Colonic mucosa (tissue), 4 donors: ENCODE measurements at places on chromosomes 5 and 9. TPM values are rescaled to one million over a fixed set of nuclear protein-coding genes. Genes with fewer than 3 reads are reported as not detected.
A peak's percentile ranks its signal among the peaks of the same experiment; 100 is the strongest.

GRCh38 chr9:129620669-129621295, at the start of gene C9orf50:
Gene C9orf50 (minus strand): TSS chr9:129621101. CDS start chr9:129620574, 527 bp downstream.
- DNase-seq: no peak

- no peak for DNase-seq
These were observed 104.0 kb upstream of the LMX1B start for GRCh38 chr9:126509718-126510117.

DNA sequence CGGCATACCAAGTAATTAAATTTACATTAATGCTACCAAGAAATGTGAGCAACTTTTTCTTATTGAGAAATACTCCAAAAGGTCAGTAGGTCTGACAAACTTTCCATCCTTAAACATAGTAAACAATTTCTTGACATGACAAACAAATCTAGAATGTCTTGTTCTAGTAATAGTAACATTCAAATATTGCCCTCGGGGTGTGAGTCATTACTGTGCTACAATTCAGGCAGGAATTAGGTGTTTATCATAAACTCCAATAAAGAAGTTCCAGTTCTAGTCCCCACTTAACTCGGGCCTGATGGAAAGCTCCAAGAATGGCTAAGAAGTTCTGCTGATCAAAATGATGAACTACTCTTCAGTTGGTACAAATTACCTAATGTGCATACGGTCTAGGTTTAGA, 235.6 kb upstream of the TUSC1 start:
- no peak for DNase-seq

DNA sequence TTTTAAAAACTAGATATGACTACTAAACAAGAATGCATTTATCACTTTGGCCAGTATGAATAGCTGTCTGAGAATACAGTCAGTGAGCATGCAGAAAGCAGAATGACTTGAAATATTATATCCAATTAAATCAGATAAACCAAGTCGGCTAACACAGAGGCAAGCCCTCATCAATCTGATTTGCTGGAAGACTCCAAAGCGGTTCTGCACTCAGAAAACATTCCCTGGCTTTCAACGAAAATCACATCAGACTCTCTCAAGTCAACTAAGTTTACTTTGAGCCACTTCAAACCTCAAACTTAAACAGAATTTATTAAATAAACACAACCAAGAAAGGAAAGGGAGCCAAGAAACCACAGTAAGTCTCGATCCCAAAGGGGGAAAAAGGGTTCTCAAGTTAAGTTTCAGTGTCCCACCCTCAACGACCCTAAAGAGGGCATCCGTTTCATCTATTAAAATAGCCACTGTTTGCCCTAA, 1.4 kb downstream of the MYO10 start:
- no peak for DNase-seq

GRCh38 chr5:138784590-138784989, 31.4 kb downstream of the CTNNA1 start:
- DNase-seq: no peak

- peak; percentile 97 for DNase-seq
These were observed 13.3 kb downstream of the TRIM7 start for GRCh38 chr5:181191526-181192336.

- DNase-seq: no peak
These were observed 7.6 kb downstream of the RNU6ATAC start for GRCh38 chr9:134156564-134157377.

DNA sequence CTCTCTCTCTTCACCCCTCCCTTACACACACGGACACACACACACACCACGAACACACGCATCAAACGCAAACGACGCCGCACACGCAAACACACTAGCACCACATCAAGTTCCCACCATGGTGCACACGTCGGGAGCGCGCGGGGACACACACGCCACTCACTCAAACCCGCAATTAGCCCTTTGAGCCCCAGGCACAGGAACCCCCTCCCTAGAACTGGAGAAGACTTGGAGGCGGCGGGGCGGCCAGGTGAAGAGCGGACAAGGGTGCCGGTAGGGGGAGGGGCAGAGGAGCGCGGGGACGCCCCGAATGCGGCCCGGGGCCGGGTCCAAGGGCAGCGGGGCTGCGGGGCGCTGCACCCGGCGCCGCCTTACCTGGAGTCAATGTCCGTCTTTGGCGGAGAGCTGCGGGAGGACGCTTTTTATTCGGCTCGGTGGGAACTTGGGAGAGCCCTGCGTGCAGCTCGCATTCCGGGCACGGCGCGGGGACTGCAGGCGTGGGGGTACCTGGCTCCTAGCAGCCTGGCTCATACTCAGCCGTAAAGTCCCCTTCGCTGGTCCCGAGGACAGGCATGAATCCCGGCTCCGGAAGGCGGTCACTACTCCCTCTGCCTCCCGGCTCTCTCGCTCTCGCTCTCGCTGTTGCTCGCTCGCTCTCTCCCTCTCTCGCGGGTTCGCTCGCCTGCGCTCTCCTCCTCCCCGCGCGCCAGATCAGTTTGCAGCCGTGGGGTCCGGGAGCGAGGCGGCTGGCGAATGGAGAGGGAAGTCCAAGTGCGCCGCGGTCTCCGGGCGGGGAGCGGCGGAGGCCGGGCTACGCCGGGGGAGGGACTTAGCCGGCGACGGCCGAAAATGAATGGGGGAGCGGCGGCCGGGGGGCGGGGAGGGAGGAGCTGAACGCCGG, at the start of gene BRINP1:
BRINP1 (minus strand) TSS at position 755 of the 901 bp plus-strand sequence. CDS start 56,080 bp downstream, outside the sequence.
- peak; percentile 18 for DNase-seq

- DNase-seq: peak; percentile 29
These were observed 210.2 kb downstream of the SAXO1 start for GRCh38 chr9:18822850-18823249.

- no peak for DNase-seq
These were observed 616.0 kb downstream of the ACTL7B start for GRCh38 chr9:108239696-108240321.

DNA sequence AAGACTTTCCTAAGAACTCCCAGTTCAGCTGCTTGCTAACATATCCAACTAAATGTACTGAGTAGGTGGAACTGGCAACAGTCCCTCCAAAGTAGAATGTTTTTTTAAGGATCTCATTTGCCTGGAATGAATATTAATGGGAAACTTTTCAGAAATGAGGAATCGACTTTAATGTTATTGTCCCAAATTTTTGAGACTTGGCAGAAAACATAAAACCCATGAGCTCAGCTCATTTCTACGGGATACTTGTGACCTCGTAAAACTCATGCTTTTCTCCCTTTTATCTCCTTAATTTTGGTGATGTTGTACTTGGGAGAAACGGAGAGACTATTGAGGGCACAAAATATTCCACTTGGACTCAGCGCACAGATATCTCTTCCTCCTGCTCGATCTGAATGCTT, 296.8 kb downstream of the EBF1 start:
- no peak for DNase-seq

- DNase-seq: no peak
These were observed 21.7 kb upstream of the FAT2 start for GRCh38 chr5:151612689-151613427.

GRCh38 chr5:142979636-142980035, 209.5 kb downstream of the ARHGAP26 start:
- peak; percentile 70 for DNase-seq

- no peak for DNase-seq
These were observed 52.1 kb downstream of the DAPK1 start for GRCh38 chr9:87549791-87550190.

DNA sequence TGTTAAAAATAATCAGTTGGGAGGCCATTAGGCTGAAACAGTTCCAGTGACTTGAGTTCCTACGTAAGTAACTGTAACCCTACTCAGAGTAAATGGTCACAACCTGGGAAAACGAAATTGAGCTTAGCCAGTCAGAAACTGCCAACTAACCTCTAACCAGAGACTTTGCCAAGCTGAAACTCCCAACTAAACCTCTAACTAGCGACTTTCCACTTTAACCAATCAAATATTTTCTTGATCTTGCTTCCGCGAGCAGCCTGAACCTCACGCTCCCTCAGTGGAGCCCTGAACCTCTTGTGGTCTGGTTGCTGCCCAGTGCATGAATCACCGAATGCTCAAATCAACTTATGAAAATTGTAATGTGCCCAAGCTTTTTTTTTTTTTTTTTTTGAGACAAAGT, 156.2 kb downstream of the MED10 start:
- DNase-seq: no peak

DNA sequence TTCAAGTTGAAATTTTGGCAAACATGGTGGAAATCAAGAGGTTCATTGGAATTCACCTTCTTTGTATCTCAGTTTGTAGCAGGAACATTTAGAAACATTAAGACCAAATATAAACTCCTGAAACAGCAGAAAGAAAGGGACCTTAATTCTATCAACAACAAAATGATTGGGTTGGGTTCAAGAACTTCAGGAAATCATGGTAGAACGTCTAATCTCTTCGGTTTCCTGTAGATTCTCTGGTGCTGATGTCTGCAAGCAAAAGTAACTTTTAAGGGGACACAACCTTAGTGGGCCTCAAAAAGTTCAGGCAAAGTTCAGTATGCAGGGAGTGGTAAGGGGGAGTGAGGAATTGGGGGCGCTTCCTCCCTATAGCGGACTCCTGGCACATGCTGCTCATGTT, 3.4 kb downstream of the IL33 start:
- no peak for DNase-seq

DNA sequence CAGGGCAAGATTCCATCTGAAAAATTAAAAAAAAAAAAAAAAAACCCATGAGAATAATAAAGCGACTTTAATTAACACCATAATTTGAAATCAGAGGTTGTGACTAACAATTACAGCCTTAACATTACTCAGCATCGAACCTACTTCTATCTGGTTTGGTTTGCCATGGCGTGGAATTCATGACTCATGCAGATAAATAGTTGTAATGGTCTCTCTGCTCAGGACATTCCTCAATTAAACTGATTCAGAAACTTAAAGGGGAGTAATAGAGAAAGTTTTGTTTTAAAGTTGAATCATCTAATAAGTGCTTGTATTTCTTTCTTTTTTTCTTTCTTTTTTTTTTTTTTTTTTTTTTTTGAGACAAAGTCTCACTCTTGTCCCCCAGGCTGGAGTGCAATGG, 135.5 kb downstream of the SPATA31D1 start:
- no peak for DNase-seq

GRCh38 chr9:129109537-129109903, 1.1 kb downstream of the CRAT start:
- peak; percentile 50 for DNase-seq

DNA sequence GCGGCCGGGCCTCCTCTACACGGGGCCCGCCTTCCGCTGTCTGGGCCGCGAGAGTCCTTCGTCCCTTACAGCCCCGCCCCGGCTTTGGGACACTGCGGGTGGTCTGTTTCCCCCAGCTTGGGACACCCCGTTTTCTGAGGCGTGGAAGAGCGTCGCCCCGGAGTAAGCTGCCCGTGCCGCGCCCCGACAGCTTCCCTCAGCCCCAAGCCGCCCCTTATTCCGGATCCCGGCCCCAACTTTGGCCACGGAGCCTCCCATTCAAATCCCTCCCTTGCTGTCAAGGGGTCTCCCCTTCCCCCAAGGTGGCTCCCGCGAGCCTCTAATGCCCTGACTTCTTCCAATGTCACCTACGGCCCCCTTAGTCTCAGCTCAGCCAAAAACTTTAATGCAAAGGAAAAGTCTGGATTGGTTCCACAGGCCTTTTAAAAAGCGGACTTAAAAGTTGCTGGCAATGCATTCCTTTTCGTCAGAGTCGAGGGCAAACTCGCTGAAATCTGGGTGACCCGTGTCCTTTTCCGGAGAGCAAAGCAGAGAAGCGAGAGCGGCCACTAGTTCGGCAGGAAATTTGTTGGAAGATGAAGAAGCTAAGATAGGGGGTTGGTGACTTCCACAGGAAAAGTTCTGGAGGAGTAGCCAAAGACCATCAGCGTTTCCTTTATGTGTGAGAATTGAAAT, 19.8 kb downstream of the EXOSC2 start:
- DNase-seq: peak; percentile 54

DNA sequence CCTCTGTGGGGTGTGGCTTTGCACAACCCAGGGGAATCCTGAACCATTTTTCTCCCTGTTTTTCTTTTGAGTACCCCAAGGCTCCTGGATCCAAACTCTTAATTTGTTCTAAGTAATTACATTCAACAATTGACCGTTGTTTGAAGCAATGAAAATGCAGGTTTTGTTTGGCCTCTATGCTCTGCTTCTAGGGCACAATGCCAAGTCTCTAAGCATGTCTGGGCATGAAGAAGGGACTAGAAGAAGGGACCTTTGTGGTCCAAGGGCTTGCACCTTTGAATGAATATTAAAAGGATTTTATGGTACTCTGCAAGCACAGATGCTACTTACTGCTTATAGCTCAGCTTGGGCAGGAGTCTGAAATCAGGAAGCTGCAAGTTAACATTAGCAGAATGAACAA, 6.6 kb upstream of the ENC1 start:
- no peak for DNase-seq

DNA sequence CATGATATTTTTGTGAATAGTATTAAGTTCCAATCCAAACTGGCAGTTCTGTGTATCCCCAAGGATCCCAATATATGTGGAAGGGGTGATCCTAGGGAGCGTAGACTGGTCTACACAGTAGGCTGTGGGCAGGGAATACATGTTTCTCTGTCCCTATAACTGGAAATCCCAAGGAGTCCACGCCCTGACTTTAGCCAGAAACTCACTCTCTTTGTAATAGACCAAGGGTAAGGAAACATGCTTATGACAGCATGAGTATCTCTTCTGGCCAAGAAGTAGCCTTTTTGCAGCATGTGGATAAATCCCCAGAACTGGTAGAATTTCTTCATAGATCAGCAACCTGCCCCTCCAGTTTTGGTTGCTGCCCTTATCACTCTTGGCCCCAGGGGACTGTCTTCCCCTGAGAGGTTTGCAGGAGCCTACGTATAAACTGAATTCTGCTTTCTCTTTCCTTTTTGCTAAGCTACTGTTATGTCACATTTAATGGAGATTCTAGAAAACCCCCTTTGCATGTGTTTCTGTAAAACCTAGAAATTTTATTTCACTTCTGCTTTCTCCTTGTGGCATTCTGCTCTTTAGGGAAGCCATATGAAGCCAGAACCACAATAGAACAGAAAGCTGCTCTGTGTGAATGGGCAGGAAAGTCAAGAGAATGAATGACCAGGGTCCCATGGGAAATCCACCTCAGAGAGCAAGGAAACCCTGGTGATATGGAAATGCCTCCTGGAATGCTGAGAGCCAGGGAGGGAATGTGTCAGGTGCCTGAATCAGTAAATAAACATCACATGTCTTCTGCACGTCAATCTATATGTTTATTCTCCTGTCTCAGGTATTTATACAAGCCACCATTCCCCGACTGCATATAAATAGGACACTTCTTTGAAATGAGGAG, 3.5 kb downstream of the IFNA2 start:
- DNase-seq: no peak

DNA sequence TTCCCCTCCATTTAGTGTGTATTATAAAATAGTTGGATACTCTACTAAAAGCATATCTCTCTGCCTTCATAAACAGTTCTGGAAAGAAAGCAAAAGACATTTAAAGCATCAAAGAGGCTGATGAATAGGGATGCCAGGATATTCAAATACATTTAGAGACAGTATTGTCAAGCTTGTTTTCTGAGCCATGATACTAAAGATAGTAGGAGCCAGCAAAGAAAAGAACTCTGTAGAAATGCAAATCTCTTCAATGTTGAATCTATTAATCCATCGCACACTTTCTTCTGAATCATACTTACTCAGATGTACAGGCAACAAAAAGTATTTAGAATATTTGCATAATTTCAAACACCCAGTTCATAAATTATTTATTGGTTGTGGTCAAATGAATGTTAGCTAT, 207.1 kb upstream of the MEF2C start:
- no peak for DNase-seq

GRCh38 chr9:126448865-126449577, 122.4 kb downstream of the MVB12B start:
- DNase-seq: no peak

Gene ADCY2
- total RNA-seq: 0.67 TPM

Gene CAPSL
- not detected for total RNA-seq

Gene DMRT3
- not detected for total RNA-seq

Gene CDH9
- total RNA-seq: not detected

Gene HARS1
- total RNA-seq: 41.0 TPM

Gene CEP72
- 3.8 TPM for total RNA-seq

Gene FCN2
- not detected for total RNA-seq

Gene ELAVL2
- 0.30 TPM for total RNA-seq

Gene TMEM215
- not detected for total RNA-seq

Gene PTPN3
- 26.7 TPM for total RNA-seq
